Activated CD4-positive, alpha-beta T cell treated with anti-CD3 and anti-CD28 coated beads, Interleukin-10, Interleukin-2, amounts not matched to agents 100 ng/mL and 50 ng/mL, durations not matched to agents 16 hours and 8 hours (primary cell): ENCODE measurements at places on chromosomes 4 and X.
A peak's percentile ranks its signal among the peaks of the same experiment; 100 is the strongest.

DNA sequence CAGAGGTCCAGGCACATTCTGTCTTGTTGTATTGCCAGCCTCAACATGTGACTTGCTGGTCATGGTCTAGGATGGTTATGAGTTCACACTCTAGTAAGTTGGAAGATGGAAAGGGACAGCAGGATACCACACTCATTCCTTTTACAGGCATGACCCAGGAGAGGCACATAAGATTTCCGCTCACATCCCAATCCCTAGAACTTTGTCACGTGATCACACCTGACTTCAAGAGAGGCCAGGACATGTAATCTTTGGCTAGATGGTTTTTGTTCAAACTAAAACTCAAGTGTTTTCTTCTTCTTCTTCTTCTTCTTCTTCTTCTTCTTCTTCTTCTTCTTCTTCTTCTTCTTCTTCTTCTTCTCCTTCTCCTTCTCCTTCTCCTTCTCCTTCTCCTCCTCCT, 53.4 kb upstream of the ARX start:
- no peak for DNase-seq

DNA sequence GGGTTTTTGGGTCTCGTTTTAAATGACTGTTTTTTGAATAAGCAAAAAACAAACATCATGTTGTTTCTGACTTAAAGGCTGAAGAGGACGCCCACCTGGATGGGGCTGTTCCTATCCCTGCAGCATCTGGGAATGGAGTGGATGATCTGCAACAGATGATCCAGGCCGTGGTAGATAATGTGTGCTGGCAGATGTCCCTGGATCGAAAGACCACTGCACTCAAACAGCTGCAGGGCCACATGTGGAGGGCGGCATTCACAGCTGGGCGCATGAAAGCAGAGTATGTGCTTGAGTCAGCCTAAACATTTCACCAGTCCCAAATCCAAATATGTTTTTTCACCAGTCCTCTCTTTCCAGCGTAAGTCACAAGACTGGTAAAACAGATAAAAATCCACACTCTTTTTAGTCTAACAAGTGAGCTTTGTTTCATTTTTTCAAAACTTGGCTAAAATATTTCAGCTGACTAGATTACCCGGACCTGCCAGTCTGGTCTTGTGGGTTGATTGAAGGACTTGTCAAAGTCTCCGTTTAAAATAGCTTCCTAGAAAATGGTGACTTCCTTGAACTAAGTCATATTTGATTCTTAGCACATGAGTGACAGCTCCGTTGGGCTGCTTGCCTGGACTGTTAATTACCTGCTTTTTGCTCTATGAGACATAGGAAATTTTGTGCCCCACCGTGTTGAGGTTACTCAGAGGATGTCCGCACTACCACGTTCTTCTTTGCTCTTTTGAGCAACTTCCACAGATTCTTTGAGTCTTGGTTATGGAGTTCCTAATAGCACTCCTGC, 20.8 kb downstream of the ENOPH1 start:
- no peak for DNase-seq

DNA sequence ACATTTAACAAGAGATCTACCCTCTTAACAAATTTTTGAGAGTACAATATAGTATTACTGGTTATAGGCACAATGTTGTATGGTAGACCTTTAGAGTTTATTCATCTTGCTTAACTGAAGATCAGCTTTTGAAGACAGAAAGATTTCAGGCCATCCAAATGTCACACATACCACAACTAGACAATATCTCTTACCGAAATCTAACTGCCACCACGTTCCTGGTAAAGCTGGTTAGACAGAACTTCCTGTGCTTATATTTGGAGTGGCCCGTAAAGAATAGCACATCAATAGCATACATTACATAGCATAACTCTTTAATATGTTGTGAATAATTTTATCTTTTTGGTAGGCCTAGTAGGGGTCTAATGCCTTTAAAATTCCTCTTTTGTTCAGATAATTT, 29.8 kb upstream of the ARHGEF6 start:
- peak; percentile 44 for DNase-seq

DNA sequence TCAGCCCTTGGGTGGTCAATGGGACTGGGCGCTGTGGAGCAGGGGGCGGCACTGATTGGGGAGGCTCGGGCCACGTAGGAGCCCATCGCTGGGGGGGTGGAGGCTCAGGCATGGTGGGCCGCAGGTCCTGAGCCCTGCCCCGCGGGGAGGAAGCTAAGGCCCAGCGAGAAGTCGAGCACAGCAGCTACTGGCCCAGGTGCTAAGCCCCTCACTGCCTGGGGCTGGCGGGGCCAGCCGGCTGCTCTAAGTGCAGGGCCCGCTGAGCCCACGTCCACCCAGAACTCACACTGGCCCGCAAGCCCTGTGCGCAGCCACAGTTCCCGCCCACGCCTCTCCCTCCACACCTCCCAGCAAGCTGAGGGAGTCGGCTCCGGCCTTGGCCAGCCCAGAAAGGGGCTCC, 66.4 kb downstream of the ZNF141 start:
- no peak for DNase-seq

- no peak for DNase-seq
Observed at GRCh38 chrX:139049465-139049864, 337.9 kb upstream of the FGF13 start.

GRCh38 chr4:184941671-184942418, 76.4 kb upstream of the HELT start:
- DNase-seq, result no peak

GRCh38 chrX:23694606-23695005, 27.3 kb downstream of the PRDX4 start:
- DNase-seq, result peak; percentile 51

GRCh38 chr4:23268072-23268771, 575.5 kb downstream of the GBA3 start:
- DNase-seq, result no peak

GRCh38 chr4:6956434-6957147, 47.0 kb downstream of the TBC1D14 start:
- no peak for DNase-seq

DNA sequence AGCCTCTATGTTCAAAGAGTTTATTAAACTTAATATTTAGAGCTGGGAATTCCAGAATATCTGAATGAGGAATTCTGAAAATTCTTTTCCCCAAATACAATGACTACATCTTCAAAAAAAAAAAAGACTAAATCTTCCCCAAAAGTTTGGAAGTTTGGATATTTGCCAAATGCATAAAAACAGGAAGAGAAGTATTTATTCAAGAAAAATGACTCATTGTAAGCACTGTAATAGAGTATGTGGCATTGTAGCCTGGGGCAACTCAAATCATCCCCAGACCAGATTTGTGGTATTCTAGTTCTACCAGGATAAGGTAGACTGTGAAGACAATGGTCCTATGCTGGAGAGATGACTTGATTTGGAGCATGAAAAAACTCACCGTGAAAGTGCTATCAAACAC, 78.5 kb upstream of the PDHA2 start:
- DNase-seq, result no peak

DNA sequence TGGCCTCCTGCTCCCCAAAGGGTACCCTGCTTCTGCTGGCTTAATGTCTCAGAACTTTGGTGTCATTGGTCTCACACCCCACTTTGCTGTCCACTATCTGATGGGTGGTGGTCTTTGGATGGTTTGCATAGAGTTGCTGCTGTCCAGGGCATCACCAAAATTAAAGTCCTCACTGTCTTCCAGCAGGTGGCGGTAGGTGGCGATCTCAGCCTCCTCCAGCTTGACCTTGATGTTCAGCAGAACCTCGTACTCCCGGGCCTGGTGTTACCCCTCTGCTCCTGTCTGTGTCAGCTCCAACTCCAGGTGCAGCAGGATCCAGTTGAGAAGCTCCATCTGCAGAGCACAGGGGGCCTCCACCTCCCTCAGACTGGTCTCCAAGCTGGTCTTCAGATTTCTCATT, 1169.5 kb upstream of the PABPC4L start:
- no peak for DNase-seq

DNA sequence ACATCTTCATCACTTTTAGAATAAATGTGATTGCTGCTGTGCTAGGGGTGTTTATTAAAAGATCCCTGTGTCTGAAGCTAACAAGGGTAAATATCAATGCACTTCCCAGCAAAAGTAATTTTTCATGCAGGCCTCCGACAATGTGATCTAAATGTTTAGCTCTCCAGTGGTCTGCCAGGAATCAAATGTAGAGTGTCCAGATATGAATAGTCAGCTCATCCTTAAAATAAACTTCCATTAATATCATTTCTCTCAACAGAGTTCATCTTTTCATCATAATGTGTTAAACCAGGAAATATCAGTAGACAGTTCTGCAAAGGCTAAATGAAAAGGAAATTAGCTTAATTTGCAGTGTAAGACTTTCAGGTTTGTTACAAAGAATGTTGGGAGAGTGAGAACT, 102.2 kb upstream of the EGFL6 start:
- no peak for DNase-seq

GRCh38 chr4:38290366-38290765, 330.2 kb downstream of the PTTG2 start:
- no peak for DNase-seq

DNA sequence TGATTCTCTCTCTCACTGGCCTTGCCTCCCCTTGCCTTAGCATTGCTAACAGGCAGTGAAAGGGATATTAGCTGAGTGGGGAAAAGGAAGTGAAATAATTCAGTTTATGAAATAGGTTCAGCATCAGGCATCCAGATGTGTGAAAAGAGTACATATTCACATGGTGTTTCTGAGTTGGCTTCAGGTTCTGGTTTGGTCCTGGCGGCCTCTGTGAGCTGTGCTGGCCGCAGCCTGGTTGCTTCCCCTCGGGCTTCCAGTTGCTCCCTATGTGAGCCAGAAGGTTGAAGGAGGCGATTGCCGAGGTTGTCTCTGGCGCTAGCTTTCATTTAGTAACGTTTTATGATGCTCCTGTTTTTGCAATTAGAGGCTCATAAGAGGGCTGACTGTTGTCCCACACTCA, 99.1 kb upstream of the TLR2 start:
- DNase-seq, result no peak

DNA sequence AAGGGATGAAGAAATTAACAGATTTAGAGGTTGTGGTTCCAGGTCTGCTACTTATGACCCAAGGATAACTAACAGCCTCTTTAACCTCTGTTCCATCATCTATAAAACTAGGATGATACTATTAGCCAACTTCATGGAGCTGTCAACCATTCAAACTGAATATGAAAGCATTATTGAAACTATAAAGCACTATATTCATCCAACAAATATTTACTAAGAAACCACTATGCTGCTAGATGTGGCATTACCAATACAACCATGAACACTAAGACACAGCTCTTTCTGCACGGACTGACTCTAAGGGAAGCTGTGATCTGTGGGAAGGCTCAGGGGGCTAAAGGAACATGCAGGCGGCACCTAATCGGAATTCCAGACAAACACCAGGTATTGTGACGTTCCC, 66.0 kb downstream of the APBB2 start:
- DNase-seq, result no peak

- peak; percentile 56 for DNase-seq
Observed at GRCh38 chr4:101232074-101232776, 115.1 kb downstream of the PPP3CA start.

- no peak for DNase-seq
Observed at GRCh38 chr4:40448875-40449274, 113.7 kb downstream of the CHRNA9 start.

DNA sequence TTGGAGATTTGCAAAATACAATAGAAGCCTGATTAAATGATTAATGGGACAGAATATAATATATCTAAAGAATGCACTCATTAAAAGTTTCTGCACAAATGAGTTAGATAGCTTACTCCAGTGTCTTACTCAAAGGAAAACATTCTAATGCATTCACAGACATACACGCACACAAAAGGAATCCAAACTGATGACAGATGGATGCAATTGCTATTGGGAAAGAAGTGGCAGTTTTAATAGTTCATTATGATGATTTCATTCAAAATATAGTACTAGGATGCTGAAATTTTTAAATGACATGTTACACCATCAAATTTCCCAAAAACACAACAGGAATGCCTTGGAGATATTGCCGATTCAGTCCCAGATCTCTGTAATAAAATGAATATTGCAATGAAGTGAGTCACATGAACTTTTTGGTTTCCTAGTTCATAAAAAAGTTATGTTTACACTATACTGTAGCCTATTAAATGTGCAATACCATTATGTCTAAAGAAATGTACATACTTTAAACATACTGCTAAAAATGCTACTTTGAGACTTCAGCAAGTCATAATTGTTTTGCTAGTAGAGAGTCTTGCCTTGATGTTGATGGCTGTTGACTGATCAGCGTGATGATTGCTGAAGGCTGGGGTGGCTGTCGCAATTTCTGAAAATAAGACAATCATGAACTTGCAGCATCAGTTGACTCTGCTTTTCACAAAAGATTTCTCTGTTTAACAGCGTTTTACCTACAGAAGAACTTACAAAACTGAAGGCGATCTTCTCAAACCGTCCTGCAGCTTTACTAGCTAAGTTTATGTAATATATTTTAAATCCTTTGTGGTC, 45.6 kb downstream of the BBS12 start:
- DNase-seq, result no peak

DNA sequence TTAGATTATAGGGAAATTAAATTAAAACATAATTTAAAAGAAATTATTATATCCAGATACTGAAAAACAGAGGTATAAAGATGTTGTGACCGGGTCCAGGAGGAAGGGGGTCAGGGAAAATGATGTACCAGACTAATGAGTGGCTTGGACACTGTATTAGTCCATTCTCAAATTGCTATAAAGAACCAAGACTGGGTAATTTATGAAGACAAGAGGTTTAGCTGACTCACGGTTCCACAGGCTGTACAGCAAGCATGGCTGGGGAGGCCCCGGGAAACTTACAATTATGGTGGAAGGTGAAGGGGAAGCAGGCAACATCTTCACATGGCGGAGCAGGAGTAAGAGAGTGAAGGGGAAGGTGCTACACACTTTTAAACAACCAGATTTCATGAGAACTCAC, 3.4 kb upstream of the FAM9B start:
- no peak for DNase-seq

GRCh38 chr4:147610686-147611085, 6.5 kb upstream of the TMEM184C start:
- no peak for DNase-seq

DNA sequence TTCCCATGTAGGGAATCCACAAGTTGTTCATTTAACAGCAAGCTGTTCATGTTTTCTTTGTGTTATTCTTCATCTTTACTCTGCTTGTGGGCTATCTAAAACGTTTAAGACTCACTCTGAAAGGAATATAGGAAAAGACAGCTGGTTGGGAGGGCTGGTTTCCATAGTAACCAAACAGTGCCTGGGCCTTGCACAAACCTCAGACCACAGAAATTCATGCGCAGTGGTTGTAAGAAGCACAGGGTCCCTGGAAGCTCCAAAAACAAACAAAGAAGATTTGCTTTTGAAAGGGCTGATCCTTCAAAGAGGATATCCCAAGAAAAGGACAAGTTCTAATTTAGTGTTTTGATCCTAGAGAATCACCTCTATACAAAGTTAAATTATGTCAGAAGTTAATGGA, 7.8 kb downstream of the SERTM2 start:
- DNase-seq, result no peak

GRCh38 chr4:124234771-124235170, 477.8 kb downstream of the ANKRD50 start:
- no peak for DNase-seq
